Fibroblast of pulmonary artery (primary cell): ENCODE measurements at places on chromosomes 6 and 20.
A peak's percentile ranks its signal among the peaks of the same experiment; 100 is the strongest.

GRCh38 chr20:3843490-3843889, 3.1 kb upstream of the MAVS start:
- DNase-seq = peak; percentile 55

- DNase-seq = peak; percentile 64
Measured at GRCh38 chr6:26554697-26555504, 16.7 kb downstream of the HMGN4 start.

DNA sequence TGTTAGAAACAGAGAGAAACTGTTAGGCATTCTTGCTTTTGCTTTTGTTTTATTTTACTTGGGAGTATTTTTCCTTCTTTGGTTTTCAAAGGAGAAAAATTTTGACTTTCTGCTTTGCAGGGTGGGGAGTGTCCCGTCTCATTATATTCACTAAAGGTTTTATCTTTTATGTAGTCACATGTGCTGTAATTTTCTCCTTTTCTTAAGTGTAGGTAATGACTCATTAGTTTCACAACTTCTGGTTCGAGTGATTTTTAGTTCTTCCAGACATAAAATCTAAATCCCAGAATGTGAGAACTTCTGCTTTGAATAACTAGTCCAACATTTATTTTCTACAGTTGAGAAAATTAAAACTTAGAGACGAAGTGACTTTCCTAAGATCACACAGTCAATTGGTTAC, 37.7 kb downstream of the ADGRF1 start:
- DNase-seq = no peak

DNA sequence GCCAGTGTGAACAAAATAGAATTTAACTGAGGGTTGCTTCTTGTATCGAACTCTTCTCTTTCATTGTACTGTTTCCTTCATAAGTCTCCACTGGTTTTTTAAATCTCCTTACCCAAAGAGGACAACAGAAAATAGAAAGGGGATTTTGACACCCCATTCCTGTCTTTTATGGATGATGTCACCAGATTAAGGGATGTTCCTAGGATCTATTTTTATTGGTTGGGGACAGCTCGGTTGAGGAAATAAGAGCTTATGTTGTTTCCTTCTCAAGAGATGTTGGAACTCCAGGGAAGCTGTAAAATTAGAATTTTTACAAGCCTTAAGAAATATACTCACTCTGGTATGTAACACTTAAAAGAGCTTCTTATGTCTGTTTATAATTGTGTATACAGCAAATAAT, 171.5 kb downstream of the PHF3 start:
- DNase-seq = peak; percentile 40

DNA sequence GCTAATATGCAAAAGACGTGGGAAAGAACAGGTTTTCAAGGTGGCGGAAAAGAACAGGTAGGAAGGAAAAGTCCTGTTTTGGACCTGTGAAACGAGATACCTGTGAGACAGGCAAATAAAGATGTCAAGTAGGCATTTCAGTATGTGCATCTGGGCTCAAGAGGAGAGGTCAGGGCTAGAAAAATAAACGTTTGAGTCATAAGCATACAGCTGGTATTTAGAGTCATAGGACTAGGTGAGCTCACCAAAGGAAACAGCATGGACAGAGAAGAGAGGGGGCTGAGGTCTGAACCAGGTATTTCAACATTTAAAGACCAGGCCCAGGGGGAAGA, 14.9 kb downstream of the MTFR2 start:
- no peak for DNase-seq
